ENCODE measurements at places on chromosomes 7 and 10. TPM values are rescaled to one million over a fixed set of nuclear protein-coding genes. Genes with fewer than 3 reads are reported as not detected.

The GIMAP6 gene
- 93.3 TPM for total RNA-seq

The PLAU gene
- total RNA-seq = 1.6 TPM

The ADCYAP1R1 gene
- not detected for total RNA-seq

The PDGFA gene
- total RNA-seq = 0.50 TPM

The AKR1D1 gene
- not detected for total RNA-seq

The ABCB4 gene
- not detected for total RNA-seq

The FFAR4 gene
- total RNA-seq = not detected

The SBDS gene
- total RNA-seq = 40.1 TPM

The RPEL1 gene
- 0.16 TPM for total RNA-seq

The CHST15 gene
- not detected for total RNA-seq

The LRRC61 gene
- 21.0 TPM for total RNA-seq

The CNPY1 gene
- not detected for total RNA-seq

The SPDYE18 gene
- 0.68 TPM for total RNA-seq

- no peak overlapping the region for H3K27ac ChIP-seq
- no peak overlapping the region for H3K4me3 ChIP-seq
- H3K36me3 ChIP-seq = no peaks in the 10 kb centered on the region
- H3K4me1 ChIP-seq = no peaks in the 10 kb centered on the region
- no peaks in the 10 kb centered on the region for H3K27me3 ChIP-seq
- no peak for DNase-seq
These were observed 111.0 kb downstream of the LRRTM3 start for GRCh38 chr10:67036808-67037207.

- peaks cover 36% of the 10 kb centered on the region for H3K4me1 ChIP-seq
- no peak overlapping the region for H3K4me3 ChIP-seq
- no peaks in the 10 kb centered on the region for H3K27me3 ChIP-seq
- no peak overlapping the region for H3K27ac ChIP-seq
These were observed 7.8 kb upstream of the LRRC27 start for GRCh38 chr10:132324186-132324585.

DNA sequence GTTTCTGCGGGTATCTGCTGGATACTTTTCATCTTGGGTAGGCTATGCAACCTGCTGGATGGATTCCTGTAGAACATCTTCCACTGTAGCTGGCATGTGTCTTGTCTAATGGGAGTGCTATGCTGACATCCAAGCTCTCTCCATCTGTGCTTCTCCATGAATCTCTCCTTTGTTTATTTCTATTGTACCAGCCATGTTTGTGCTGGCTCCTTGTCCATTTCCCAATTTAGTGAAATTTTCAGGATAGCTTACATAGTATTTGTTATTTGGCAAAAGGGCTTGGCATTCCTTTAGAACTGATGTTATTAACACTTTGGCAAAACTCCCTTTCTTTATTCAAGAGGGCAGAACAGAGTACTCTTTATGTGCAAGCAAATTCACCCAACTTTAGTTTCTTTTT, 198.0 kb downstream of the CSTF2T start:
- H3K27me3 ChIP-seq = no peaks in the 10 kb centered on the region
- DNase-seq = no peak
- H3K4me3 ChIP-seq = no peak overlapping the region

DNA sequence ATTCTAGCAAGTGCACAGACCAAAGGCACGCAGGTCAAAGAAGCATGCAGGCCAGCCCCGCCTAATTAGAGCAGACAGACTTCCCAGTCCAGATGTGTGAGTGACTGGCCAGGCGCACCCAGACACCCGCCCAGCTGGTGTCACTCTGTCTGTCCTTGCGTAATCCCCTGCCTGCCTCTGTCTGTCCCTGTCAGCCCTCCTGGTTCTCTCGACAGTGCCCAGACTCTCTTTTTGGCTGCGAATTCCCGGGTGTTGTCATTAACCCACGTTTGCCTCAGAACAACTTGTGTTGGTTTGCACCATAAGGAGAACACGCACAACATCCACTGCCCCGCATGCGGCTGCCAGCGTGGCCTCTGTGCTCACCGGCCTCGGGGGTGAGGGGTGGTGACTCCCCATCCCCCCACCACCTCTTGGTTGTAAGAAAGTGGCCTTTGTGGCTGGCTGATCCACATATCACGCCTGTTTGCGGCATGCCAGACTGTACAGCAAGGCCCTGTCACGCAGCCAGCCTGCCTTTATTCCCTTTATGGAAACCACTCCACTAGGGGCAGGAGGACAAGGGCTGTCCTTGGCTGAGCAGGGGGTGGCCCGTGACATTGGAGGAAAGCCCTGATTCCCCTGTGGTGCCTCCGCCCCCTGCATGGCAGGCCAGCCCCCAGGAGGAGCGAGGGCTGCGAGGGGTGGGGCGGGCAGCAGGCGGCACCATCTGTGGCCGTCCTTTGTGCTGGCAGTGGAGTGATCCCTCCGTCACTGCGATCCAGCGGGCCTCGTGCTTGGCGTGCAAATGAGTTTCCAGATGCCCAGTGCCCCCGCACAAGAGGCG, 72.8 kb upstream of the PPIF start:
- H3K4me1 ChIP-seq = peaks cover 3% of the 10 kb centered on the region
- H3K4me3 ChIP-seq = no peak overlapping the region
- no peaks in the 10 kb centered on the region for H3K27me3 ChIP-seq
- H3K36me3 ChIP-seq = peaks cover 13% of the 10 kb centered on the region
- no peak overlapping the region for H3K27ac ChIP-seq
- no peak for DNase-seq

- H3K36me3 ChIP-seq = no peaks in the 10 kb centered on the region
- no peak overlapping the region for H3K27ac ChIP-seq
- no peaks in the 10 kb centered on the region for H3K27me3 ChIP-seq
- H3K4me3 ChIP-seq = no peak overlapping the region
These were observed 653.7 kb upstream of the SEMA3D start for GRCh38 chr7:85840554-85840953.

DNA sequence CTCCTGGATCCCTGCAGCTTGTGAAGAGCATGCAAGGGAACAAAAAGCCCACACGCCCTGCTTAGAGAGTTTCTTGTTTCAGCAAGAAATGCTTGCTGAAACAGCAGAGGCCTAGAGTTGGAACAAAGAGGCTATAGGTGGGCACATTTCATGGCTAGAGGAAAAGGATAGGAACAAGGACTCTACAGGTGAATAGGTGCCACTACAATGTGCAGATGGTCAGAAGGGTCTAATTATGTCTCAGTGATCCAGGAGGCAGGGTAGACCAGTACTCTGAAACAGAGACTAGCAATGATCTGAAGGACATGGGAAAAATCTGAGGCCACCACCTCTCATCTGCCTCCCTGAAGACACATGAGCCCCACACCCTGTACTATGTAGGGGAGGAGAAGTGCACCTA, 609.0 kb downstream of the REEP3 start:
- no peak overlapping the region for H3K27ac ChIP-seq
- no peaks in the 10 kb centered on the region for H3K27me3 ChIP-seq
- no peaks in the 10 kb centered on the region for H3K4me1 ChIP-seq

DNA sequence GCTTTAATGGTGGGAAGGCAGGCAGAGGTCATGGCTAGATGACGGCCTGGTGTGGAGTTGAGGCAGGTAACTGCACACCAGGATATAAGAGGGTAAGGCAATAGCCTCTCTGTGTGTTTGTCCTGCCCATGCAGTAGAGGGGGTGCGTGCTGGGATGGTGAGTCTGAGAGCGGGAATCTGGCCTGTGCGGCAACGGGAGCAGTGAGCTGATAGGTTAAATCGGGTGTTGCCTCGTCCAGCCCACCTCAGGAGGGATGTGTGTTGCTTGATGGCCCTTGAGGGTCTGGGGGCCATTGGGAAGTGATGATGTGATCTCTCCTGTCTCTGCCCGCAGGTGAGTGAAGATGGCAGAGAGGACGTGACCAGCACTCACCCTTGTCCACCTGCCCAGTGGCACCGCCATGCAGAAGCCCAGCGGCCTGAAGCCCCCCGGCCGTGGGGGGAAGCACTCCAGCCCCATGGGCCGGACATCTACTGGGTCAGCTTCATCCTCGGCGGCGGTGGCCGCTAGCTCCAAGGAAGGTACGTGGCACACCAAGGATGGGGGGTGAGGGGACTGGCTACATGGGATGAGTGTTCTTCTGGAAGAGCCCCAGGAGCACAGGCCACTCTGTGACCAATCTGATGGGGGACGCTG, 28.1 kb downstream of the CLIP2 start:
- DNase-seq = no peak
- no peak overlapping the region for H3K4me3 ChIP-seq
- H3K27ac ChIP-seq = no peak overlapping the region
- H3K27me3 ChIP-seq = peaks cover 2% of the 10 kb centered on the region
- peaks cover 5% of the 10 kb centered on the region for H3K4me1 ChIP-seq
- no peaks in the 10 kb centered on the region for H3K36me3 ChIP-seq

GRCh38 chr7:50393076-50393475, 57.1 kb downstream of the FIGNL1 start:
- peaks cover 88% of the 10 kb centered on the region for H3K36me3 ChIP-seq
- peak overlapping the region; percentile 92 for H3K27ac ChIP-seq
- peak; percentile 50 for DNase-seq
- H3K27me3 ChIP-seq = no peaks in the 10 kb centered on the region
- H3K4me1 ChIP-seq = peaks cover 88% of the 10 kb centered on the region

- DNase-seq = peak; percentile 68
- H3K4me3 ChIP-seq = no peak overlapping the region
- H3K4me1 ChIP-seq = peaks cover 4% of the 10 kb centered on the region
- H3K27ac ChIP-seq = no peak overlapping the region
- H3K36me3 ChIP-seq = no peaks in the 10 kb centered on the region
- peaks cover 13% of the 10 kb centered on the region for H3K27me3 ChIP-seq
These were observed 264.1 kb downstream of the OTUD1 start for GRCh38 chr10:23702977-23703414.

GRCh38 chr7:128121711-128122530, 90.7 kb upstream of the LRRC4 start:
- no peak for DNase-seq
- no peaks in the 10 kb centered on the region for H3K36me3 ChIP-seq
- no peak overlapping the region for H3K27ac ChIP-seq
- H3K27me3 ChIP-seq = peaks cover 14% of the 10 kb centered on the region

- H3K4me3 ChIP-seq = no peak overlapping the region
- no peaks in the 10 kb centered on the region for H3K4me1 ChIP-seq
- H3K36me3 ChIP-seq = peaks cover 3% of the 10 kb centered on the region
- DNase-seq = no peak
- no peak overlapping the region for H3K27ac ChIP-seq
These were observed 60.7 kb downstream of the ZNF92 start for GRCh38 chr7:65434307-65434706.

- peaks cover 2% of the 10 kb centered on the region for H3K4me1 ChIP-seq
- no peak overlapping the region for H3K4me3 ChIP-seq
- H3K27me3 ChIP-seq = peaks cover 4% of the 10 kb centered on the region
- no peaks in the 10 kb centered on the region for H3K36me3 ChIP-seq
- DNase-seq = peak; percentile 27
These were observed 76.1 kb upstream of the ZEB1 start for GRCh38 chr10:31242902-31243301.

DNA sequence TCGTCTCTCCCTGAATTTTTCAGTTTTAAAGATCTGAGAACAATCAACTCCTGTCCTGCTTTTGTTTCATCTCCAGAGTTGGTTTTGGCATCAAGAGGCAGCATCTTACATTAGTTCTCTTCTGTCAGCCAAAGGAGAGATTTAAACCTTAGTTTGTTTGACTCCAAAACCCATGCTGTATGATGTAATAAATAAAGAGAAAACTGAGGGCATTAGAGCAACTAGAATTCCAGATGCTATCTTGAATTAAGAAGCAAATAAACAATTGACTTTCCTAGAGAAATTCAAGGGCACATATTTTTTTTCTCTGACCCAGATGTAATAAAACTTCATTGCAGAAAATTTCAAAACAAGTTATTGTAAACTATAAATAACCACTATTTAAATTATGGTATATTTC, 54.4 kb downstream of the INHBA start:
- H3K27ac ChIP-seq = no peak overlapping the region
- no peak overlapping the region for H3K4me3 ChIP-seq
- no peak for DNase-seq
- no peaks in the 10 kb centered on the region for H3K4me1 ChIP-seq

DNA sequence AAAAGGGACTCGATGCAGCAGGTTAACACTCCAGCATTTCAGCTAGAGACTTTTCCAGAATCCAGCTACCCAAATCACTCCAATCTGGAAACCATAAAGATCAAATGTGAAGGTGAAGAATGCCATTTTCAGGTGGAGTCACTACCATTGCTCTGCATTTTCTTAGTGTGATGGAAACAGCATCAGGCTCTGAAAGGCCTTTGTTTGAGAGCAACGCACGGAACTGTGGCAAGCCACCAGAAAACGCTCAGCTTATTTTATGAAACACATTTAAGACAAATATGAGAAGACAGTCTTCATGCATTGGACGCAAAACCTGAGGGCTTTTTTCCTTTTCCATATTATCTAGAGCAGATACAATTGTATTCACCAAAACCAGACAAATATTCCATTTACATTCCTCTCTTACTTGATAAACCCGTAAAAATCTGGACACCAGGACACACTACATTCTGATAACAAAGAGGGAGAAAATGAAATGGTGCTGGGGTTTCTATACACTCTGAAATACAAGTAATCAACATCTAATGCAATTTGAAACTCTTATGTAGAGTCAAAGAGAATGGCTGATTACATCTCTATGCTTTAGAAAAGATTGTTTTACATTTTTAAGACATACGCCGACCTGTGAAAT, 99.1 kb downstream of the NRP1 start:
- no peak for DNase-seq
- no peaks in the 10 kb centered on the region for H3K4me1 ChIP-seq
- H3K4me3 ChIP-seq = no peak overlapping the region

- H3K4me1 ChIP-seq = no peaks in the 10 kb centered on the region
- no peak overlapping the region for H3K4me3 ChIP-seq
- no peaks in the 10 kb centered on the region for H3K27me3 ChIP-seq
- H3K36me3 ChIP-seq = no peaks in the 10 kb centered on the region
- no peak for DNase-seq
These were observed 1310.8 kb downstream of the XPNPEP1 start for GRCh38 chr10:108612485-108612884.

GRCh38 chr10:120600871-120601649, 144.0 kb downstream of the PLPP4 start:
- DNase-seq = no peak
- H3K27me3 ChIP-seq = no peaks in the 10 kb centered on the region
- H3K4me3 ChIP-seq = no peak overlapping the region
- no peaks in the 10 kb centered on the region for H3K4me1 ChIP-seq

- no peak overlapping the region for H3K27ac ChIP-seq
- no peak overlapping the region for H3K4me3 ChIP-seq
- H3K36me3 ChIP-seq = no peaks in the 10 kb centered on the region
- DNase-seq = no peak
- H3K27me3 ChIP-seq = peaks cover 4% of the 10 kb centered on the region
These were observed 120.7 kb downstream of the MKX start for GRCh38 chr10:27624941-27625340.

- no peak for DNase-seq
- H3K27me3 ChIP-seq = no peaks in the 10 kb centered on the region
- no peak overlapping the region for H3K4me3 ChIP-seq
- peaks cover 10% of the 10 kb centered on the region for H3K36me3 ChIP-seq
These were observed 32.6 kb downstream of the LRRC4 start for GRCh38 chr7:127998671-127999070.

GRCh38 chr10:109737009-109737408, 186.3 kb downstream of the XPNPEP1 start:
- H3K27me3 ChIP-seq = peaks cover 2% of the 10 kb centered on the region
- no peak overlapping the region for H3K27ac ChIP-seq
- H3K36me3 ChIP-seq = no peaks in the 10 kb centered on the region
- H3K4me3 ChIP-seq = no peak overlapping the region
- no peaks in the 10 kb centered on the region for H3K4me1 ChIP-seq

- no peak overlapping the region for H3K4me3 ChIP-seq
- H3K27me3 ChIP-seq = peaks cover 7% of the 10 kb centered on the region
- DNase-seq = peak; percentile 67
- no peak overlapping the region for H3K27ac ChIP-seq
- H3K4me1 ChIP-seq = no peaks in the 10 kb centered on the region
These were observed 23.7 kb downstream of the SRRM3 start for GRCh38 chr7:76225379-76225778.

- no peak overlapping the region for H3K4me3 ChIP-seq
- no peaks in the 10 kb centered on the region for H3K4me1 ChIP-seq
- no peaks in the 10 kb centered on the region for H3K27me3 ChIP-seq
- H3K36me3 ChIP-seq = no peaks in the 10 kb centered on the region
These were observed 66.3 kb upstream of the LRGUK start for GRCh38 chr7:134060874-134061273.
